ENCODE measurements at places on chromosomes 1 and 21.
A peak's percentile ranks its signal among the peaks of the same experiment; 100 is the strongest.

- peak; percentile 0 for DNase-seq
These were observed 1183.7 kb upstream of the PRMT6 start for GRCh38 chr1:105872817-105873216.

GRCh38 chr1:30745834-30746208 lies 11.8 kb downstream of the LAPTM5 start:
- DNase-seq: no peak

DNA sequence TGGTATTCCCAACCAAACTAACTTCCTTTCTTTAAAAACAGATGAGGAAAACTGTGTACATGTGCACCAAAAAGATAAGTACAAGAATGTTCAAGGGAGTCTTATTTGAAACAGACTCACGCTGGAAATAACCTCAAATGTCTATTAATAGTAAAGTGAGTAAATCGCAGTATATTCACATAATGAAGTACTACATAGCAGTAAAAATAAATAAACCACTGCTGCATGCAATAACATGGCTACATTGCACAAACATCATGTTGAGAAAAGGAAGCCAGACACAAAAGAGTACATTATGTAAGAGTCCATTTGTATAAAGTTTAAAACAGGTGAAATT lies 5.2 kb upstream of the DENND2D start:
- DNase-seq: no peak

DNA sequence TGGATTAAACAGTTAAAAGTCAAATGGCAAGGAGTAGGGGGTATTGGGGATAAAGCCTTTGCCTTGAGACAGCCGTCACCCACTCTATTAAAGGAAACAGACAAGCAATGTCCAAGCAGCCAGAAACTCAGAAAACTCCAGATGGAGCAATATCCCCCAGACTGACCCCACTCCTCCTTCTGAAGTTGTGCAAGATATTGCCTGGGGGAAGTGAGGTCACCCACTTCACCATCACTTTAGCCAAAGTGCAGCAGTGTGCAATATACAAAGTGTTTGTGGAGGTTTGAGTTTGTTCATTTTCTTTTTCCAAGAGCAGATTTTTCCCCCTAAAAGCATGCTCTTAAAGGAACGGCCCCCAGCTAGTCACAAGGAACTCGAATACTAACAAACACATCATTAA lies 125.1 kb downstream of the ETS2 start:
- DNase-seq: peak; percentile 84

- DNase-seq: peak; percentile 80
These were observed 5.3 kb downstream of the PLXNA2 start for GRCh38 chr1:208238710-208239472.

- no peak for DNase-seq
These were observed 10.5 kb downstream of the FOXJ3 start for GRCh38 chr1:42324398-42325013.

GRCh38 chr1:16072095-16072494 lies 1.4 kb downstream of the FAM131C start:
- no peak for DNase-seq

GRCh38 chr1:54157401-54157800 lies 4.6 kb upstream of the CDCP2 start:
- no peak for DNase-seq

DNA sequence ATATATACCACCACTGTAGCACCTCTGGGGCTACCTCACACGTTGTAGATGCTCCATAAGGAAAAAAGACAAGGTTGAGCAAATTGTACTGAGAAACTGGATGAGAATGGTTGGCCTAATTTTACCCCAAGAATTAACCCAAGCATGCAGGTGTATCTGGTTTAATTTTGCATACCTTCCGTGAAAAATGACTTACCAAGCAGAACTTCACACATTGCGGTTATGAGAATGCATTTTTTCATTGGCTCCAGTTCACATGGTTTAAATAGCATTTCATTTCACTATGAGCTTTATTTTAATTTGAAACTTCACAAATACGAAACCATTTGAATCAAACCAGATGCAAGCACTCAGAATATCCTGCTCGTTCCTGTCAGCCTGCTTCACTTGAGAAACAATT lies 512.2 kb downstream of the LTN1 start:
- DNase-seq: no peak

DNA sequence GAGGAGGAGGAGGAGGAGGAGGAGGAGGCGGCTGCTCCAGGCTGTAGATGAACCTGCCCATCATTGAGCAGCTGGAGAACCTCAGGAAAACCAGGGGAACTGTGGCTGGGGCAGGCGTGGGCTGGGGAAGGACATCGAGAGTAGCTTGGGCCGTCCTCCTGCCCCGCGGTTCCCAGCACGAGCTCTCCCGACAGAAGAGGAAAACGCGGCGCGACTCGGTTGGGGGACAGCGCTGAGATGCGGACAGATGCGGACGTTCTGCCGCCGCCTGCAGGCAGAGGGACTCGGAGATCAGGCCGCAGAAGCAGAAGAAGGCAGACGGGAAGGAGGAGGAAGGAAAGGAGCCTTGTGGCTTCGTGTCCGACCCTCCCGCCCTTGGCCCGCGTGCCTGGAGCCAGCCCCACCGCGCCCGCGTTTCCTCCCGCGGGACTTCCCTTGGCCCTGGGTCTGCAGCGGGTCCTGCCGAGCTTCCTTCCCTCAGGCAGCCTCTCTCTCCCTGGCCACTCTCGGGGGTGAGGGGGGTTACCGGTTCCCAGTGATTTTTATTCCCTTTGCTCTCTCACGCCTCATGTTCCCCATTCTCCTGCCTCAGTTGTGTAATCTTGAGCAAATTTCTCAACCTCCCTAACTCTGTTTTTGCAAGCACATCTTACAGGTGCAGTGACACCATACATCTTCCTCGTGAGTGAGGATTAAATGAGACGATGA lies 1.7 kb upstream of the TNFRSF9 start:
- peak; percentile 76 for DNase-seq

DNA sequence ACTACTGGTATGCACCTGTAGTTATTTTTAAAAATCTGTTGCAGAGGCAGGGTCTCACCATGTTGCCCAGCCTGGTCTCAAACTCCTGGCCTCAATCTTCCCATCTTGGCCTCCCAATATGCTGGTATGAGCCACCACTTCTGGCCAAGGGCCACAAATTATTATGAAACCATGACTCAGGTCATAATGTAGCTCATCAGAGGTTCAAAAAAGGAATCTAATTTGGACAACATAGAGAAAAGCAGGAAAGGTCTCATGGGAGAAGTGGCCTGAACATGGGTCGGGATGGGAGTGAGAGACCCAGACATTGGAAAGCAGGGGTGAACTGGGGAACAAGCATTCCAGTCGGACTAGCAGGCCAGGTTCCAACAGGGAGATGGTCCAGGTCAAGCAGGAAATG lies 45.2 kb upstream of the C1orf198 start:
- DNase-seq: no peak

GRCh38 chr1:50593515-50593914 lies 170.3 kb upstream of the DMRTA2 start:
- DNase-seq: no peak

GRCh38 chr1:4275083-4275482 lies 375.0 kb upstream of the C1orf174 start:
- no peak for DNase-seq

DNA sequence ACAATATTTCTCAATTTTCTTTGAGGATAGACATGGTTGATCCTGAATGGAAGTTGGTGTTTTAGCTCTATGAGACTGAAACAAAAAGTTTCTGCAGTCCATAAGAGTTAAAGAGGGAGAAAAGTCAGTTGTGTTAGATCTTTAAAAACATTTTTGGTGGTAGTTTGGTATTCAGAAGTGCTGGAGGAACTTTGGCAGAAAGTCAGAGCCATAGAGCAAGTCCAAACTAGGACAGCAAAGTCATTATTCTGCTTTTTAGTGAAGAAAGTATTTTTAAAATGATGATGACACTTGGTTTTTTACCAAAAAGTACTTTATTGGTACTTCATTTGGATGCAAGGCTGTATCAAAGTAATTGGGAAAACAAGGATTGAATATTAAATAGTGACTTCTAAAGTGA lies 41.8 kb downstream of the FNBP1L start:
- peak; percentile 10 for DNase-seq
